ENCODE measurements at places on chromosomes 7 and 10.

GRCh38 chr10:110364531-110364937 is 59.8 kb upstream of the SMNDC1 start:
- no peak for DNase-seq

- no peak for DNase-seq
Observed at GRCh38 chr10:84660450-84661159, 332.2 kb downstream of the CCSER2 start.

DNA sequence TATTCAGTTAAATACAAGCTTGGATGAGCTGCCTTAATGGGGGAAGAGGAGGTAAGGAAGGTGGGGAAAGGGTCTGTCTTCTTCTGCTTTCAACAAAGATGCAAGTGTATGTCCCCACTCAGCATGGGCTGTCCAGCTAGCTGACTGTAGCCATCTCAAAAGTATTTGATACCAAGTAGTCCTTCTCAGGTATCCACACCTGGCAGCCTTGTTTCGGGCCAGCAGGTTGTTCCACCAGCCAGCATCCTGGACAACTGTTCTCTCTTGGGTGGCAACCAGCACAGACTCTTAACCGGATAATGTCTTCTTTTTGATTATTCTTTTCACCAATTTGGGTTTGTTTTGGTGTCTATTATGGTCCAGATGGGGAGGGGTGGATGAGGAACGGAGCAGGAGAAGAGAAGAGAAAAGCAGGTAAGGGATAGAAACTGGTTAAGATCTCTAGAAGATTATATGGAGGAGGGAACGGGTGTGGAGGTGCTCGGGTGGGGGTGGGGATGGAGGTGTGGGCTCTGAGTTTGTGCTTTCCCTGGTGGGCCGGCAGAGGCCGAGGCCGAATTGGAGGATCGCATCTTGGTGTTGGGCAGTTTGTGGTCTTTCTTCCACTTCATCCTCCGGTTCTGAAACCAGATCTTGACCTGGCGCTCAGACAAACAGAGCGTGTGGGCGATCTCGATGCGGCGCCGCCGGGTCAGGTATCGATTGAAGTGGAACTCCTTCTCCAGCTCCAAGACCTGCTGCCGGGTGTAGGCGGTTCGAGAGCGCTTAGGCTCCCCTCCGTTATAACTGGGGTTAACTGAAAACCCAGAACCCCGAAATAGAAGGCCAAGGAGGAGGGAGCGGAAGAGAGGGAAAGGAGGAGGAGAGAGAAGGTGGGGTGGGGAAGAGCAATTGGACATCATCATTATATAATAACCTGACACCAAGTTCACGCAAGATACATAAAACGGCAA is 1.5 kb downstream of the HOXA4 start:
- DNase-seq = no peak

- no peak for DNase-seq
Observed at GRCh38 chr10:113858541-113858940, 4.1 kb downstream of the NHLRC2 start.

DNA sequence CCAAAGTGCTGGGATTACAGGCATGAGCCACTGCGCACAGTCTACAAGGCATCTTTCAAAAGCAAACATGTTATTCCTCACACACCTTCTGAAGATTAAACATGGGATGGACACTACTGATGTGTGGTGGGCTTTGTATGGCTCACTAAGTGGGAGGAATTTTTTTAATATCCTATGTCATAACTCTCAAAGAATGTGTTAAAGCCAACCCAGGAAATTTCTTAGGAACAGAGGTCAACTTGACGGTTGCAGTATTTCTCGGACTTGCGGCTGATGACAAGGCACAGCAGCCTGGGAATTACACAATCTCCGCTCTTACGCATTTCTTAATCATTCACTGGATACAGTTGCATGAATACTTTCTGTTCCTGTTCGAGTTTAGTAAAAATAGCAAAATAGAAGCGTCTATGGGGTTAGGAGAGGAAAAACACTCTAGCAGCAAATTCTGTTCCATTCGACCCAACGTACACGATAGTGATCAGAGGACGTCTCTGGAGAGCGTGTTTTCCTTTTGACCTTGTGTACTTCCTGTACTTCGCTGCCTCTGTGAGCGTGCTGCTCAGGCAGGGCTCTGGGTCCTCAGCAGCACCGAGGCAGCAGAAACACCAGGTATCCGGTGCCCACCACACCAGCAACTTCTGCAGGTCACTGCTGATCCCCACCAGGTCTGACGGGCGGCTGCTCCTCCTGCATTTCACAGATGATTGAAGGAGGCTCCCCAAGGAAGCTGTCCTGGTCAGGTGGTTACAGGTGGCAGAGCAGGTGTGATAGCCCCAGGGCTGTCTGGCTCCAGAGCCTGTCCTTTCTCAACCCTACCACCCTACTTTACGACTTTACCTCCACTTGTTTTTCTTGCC is 26.4 kb upstream of the SRGN start:
- no peak for DNase-seq

DNA sequence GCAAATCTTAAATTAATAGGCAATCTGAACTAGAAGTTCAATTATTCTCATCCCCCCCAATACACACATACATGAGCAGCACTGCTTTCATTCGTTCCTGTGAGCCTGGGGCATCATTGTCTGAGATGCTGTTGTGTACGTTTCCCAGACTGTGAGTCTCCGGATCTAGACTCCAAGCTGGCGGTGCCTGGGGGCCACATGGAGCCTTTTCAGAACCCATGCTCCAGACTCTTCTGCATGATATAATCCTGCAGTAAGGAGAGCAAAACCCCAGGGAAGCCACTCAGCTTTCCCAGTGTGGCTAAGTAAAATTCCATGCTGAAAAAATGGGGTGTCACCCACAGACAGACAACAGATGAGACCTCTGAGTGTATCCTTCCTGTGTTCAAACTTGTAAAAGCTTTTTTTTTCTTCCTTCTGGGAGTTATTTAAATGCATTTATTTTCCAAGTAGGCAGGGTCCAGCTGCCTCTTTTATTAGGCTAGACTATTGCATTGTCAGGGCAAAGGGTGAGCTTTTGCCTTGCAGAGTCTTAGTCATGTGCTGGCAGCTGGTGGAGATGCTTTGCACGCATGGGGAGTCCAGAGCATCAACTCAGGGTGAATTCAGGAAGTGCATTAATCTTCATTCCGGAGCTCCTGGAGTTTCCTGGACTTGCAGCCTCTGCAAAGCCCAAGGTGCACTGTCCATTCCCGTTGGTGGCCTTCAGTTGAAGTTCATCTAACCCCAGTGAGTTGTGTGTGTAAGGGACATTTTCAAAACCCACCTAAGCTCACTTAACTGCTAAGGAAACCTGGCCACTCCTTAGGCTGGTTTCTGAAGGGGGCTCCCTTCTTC is 185.7 kb upstream of the ADO start:
- DNase-seq = no peak

- no peak for DNase-seq
Observed at GRCh38 chr10:52437205-52437646, 123.1 kb downstream of the DKK1 start.

GRCh38 chr7:840001-840600 is 7.8 kb downstream of the SUN1 start:
- peak; percentile 66 for DNase-seq

DNA sequence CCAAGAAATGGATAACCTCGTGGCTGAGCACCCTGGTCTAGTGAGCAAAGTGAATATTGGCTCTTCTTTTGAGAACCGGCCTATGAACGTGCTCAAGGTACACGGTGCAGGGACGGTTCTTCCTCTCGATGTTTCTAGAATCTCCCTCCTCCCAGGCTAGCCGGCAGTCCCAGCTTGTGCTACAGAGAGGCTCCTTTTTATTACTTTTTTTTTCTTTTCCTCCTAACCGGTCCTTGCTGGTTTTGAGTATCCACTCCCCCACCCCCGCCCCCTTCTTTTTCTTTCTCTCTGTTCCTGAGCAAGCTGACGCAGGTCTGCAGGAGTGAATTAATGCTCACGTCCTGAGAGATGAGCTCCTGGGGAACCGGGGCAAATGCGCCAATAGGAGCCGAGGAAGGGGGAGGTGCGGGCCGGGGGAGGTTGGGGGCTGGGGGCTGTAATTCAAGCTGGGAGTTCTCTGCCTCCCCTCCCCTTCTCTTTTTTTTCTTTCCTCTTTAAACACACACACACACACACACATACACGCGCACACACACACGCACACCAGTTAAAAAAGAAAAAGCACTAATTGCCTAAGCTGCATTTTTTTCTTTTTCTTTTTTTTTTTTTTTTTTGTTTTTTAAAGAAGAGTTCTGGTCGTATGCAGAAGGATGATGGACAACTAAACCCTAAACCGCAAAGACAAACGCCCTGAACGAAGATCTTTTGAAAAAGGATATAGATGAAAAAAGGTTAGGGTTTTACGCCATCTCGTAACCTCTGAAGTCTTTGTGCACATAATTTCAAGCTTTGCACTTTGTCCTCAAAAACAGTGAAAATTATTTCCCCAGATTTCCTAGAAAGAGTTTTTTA is 6.6 kb downstream of the CPA2 start:
- no peak for DNase-seq

DNA sequence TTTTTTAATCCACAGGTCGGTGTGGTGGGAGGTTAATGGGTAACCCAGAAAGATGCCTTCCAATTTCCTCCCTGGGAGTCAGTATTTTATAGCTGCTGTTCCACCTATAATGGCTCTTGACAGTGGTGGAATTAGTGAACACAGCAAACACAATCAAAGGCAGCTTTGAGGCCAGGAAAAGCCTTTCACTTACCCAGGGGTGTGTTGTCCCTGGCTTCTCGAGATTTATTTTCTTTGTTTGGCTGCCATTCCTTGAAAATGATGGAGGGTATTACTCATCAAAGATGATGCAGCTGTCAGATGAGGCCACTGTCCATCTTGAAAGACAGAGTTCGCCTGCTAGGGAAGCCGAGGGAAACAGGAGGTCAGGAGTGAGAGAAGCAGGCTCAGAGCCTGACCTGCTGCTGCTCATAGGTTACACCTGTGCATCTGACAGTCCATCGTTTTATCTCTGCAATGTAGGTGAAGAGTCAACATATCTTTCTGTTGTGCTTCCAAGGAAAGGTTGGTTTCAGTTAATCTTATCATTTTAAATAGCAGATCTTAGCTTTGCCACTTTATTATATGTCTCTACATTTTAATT is 221.6 kb downstream of the XPNPEP1 start:
- no peak for DNase-seq

DNA sequence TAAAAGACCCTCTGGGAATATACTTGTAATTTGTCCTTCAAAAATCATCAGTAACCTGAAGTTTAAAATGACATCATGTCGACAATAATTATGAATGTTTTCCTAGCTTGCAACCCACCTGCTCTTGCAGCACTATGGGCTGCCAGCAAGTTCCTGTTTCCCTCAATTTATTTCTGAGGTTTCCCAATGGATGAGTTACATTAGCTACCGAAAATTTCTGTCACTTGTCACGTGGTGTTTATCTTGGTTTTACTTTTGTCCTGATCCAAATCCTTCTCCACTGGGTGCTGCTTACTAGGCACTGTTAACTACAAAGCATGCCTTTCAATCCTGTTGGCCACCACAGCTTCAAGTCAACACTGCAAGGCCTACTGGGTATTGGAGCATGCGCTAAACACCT is 31.5 kb downstream of the GIMAP8 start:
- no peak for DNase-seq

DNA sequence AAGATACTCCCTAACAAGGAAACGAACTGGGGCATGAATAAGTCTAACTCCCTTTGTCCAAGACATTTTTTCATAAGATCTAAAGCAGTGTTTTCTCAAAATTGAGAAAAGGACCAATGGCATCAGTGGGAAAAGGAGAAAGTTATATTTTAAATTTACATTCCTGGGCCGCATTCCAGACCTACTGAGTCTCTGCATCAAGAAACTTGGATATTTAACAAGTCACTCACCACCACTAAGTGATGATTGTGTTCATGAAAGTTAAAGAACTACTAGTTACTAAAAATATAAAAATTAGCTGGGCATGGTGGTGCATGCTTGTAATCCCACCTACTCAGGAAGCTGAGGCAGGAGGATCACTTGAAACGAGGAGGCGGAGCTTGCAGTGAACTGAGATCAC is 149.6 kb upstream of the MEOX2 start:
- no peak for DNase-seq

GRCh38 chr10:78306358-78306757 is 272.7 kb downstream of the RPS24 start:
- no peak for DNase-seq

DNA sequence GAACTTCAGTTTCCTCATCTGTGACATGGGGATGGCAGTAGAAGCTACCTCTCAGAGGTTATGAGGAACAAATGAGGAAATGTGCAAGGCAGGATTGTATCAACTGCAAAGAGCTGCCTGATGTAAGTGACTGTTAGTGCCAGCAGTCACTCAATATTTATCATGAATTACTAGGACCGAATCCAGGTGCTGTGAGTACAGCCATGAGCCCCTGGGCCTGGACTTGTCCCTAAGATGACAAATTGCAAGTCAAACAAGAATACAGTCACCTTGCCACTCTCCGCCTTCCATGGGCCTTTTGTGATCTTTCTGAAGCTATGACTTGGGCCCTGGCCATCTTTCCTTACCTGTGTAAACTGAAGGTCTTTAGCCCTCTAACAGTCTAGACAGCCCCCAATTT is 27.7 kb upstream of the TLX1 start:
- DNase-seq = no peak

DNA sequence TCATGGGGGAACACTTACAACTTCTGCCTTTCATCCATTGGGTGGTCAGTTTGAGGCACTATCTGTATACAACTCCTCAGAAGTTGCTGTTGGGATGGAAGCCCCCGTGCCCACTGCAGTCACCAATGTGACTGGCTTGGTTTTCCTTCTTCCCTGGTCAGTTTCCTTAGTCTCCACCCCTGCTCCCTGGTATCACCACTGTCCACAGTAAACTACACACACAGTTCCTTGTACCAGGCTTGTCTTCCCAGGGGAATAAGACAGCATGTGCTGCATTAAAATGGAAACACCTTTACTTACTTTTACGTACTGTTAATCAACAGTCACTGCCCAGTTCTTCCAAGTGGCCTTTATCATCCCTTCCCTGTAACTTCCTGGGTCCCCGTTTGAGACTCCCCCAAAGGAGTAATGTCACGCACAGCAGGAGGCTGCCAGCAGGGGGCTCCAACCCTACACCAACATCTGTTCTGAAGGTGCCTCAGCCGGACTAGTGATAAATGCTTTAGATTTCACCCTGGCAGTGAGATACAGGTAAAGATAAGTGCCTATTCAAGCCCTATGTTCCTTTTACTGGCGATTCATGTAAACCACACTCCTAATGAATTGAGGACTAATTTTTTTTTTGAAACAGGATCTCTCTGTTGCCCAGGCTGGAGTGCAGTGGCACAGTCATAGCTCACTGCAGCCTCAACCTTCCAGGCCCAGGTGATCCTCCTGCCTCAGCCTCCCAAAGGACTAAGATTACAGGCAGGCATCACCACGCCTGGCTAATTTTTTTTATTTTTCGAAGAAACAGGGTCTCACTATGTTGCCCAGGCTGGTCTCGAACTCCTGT is 45.3 kb upstream of the PIK3AP1 start:
- no peak for DNase-seq

DNA sequence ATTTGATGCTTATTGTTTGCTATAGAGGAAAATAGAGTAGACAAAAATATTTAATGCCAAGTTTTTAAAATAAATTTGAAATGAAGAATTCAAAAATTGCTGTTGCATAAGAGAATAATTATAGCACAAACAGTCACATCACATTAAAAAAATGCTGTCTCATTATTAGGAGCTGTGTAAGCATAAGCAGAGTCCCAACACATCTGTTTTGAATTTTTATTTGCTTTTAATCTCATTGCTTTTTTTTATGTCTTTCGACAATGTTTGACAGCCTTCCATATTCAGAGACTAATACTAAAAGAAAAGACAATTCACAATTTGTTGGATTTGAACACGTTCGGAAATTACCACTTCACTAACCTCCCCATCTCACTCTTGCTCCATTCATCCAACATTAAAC is 143.5 kb downstream of the TFPI2 start:
- no peak for DNase-seq
